ENCODE measurements at places on chromosomes 13 and 19.

DNA sequence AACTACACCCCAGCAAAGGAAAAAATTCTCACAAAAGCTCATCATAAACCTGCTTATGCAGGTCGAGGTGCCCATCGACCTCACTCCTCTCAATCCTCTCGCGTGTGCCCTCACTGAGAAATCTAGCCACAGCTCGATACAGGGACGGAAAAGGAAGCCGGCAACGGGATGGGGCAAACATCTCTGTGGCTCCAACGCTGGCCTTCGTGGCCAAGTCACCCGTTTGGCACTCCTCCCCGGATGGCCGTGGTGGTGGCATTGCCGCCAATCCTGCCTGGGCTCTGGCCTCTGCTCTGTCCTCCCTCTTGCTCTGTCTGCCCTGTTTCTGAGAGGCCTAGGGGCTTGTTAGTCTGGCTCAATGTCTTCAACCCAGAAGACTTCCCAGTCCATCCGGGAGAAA lies 41.2 kb downstream of the ZNF146 start:
- DNase-seq: no peak

DNA sequence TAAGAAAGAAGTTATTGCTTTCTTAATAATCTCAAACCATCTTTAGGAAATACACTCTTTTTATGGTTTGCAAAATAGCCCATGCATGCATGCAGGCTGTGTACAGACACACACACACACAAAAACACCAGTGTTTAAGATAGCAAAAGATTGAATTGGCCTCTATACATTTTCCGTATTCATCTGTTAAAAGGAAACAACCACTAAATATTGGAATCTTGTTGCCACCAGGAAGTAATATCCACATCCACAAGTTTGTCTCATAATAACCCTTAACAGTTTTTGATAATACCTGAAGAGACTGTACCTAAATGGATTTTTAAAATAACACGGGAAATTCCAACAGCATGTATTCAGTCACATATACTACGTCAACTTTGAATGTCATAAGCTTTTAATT lies 7.3 kb upstream of the MAB21L1 start:
- DNase-seq: no peak

DNA sequence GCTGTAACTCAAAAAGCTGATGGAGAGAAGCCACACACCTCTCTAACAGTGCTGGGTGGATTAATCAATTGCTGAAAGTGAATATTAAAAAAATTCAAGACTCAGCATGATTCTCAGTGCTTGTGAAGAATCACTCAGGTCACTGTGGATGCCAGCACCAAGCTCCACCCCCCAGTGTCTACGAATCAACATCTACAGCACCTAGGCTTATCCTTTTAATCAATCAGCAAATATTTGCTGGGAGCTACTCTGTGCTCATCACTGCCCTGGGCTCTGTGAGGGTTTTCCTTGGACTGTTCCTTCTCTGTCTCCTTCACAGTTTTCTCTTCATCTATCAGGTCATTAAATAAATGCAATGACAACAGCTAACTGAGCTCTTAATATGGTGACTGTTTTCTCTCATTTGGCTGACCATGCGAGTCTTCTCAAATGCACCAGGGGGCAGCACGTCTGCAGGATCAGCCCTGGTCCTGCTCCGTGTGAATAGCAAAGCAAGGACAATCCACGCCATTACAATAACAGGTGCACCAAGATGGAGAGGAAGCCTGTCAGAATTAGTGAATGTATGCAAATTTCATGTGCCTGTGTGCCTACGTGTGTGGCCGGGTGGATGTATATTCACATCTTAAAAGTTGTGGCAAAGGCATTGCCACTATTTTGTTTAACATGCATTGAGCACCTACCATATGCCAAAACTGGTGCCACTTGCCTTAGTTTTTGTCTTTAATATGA lies 14.6 kb upstream of the C13orf42 start:
- peak; percentile 52 for DNase-seq

DNA sequence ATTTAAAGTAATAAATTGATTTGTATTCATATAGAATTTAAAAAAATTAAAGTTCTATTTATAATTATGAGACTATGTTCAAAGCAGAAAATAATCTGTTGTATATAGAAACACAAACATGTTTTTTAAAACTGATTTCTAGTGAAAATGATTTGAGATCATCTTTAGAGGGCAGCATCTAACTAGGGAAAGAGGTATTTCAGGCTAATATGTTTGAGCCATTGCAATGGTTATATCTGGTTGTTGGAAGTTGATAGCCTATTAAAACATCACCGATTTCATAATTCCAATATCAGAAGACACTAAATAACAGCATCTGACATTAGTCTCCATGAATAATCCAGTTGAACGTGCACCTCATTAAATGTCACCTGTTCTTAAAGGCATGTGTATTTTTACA lies 79.8 kb upstream of the SLITRK6 start:
- DNase-seq: no peak

DNA sequence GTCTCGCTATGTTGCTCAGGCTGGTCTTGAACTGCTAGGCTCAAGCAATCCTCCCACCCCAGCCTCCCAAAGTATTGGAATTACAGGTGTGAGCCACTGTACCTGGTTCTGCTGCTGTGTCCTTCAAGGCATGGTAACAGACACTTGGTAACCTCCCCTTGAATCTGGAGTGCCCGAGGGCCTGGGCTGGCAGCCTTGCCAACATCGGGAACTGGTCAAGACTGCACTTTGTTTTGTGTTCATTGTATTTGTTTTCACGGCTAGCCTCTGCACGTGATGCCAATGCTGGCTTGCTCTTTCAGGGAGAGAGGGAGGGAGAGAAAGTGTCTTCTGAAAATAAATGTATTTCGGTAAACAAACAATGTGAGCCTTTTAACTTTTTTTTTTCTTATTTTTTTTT lies 12.0 kb downstream of the CERS4 start:
- no peak for DNase-seq

DNA sequence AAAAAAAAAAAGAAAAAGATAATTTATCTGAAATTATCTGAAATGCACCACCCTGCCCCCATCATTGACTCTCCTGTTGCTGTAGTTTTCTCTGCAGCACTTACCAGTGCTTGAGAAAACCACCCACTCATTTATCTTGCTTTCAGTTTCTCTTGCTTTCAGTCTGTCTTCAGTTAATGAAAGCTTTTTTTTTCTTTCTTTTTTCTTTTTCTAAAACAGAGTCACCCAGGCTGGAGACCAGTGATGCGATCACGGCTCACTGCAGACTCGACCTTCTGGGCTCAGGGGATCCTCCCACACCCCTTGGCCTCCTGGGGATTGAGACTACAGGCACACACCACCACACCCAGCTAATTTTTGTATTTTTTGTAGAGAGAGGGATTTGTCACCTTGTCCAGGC lies 4.3 kb upstream of the ACP5 start:
- DNase-seq: peak; percentile 58

GRCh38 chr13:76741624-76742023 lies 144.6 kb downstream of the KCTD12 start:
- no peak for DNase-seq

- peak; percentile 74 for DNase-seq
Observed at GRCh38 chr19:39679056-39679790, 23.5 kb downstream of the LGALS16 start.

GRCh38 chr13:98293570-98294142 lies 116.6 kb upstream of the RNF113B start:
- DNase-seq: no peak
